ENCODE measurements at places on chromosomes 4 and X.

- peaks cover under 1% of the 10 kb centered on the region for H3K4me1 ChIP-seq
- no peaks in the 10 kb centered on the region for H3K36me3 ChIP-seq
- no peak for DNase-seq
- H3K27me3 ChIP-seq = no peaks in the 10 kb centered on the region
Measured at GRCh38 chr4:1177274-1178141, 5.1 kb upstream of the SPON2 start.

GRCh38 chr4:76233967-76234678 lies 17.4 kb upstream of the FAM47E start:
- H3K27me3 ChIP-seq = peaks cover 11% of the 10 kb centered on the region
- H3K27ac ChIP-seq = no peak overlapping the region
- DNase-seq = no peak
- no peak overlapping the region for H3K4me3 ChIP-seq
- no peaks in the 10 kb centered on the region for H3K4me1 ChIP-seq
- no peaks in the 10 kb centered on the region for H3K36me3 ChIP-seq

DNA sequence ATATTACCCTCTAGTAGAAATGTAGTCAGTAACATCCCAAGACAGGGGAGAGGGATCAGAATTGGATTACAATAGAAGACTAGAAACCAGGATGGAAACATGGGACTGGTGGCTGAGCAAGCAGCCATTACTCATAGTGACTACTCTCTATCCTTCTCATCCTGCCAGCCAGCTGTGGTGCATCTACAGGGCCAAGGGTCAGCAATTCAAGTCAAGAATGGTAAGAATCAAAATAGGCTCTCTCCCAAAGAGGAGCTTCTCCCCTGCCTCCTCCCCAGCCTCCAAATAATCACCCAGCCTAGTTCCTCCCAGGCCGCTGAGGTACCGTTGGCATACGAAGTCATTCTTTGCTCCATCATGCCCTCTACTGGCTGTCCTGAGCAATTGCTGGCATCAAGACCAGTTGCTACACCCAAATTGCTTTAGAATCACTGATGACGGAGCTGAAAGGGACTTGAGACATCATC lies 19.4 kb downstream of the AWAT2 start:
- H3K27me3 ChIP-seq = no peaks in the 10 kb centered on the region
- no peaks in the 10 kb centered on the region for H3K36me3 ChIP-seq
- peak; percentile 64 for DNase-seq
- no peaks in the 10 kb centered on the region for H3K4me1 ChIP-seq
- H3K27ac ChIP-seq = no peak overlapping the region

- no peak overlapping the region for H3K27ac ChIP-seq
- H3K4me3 ChIP-seq = no peak overlapping the region
- no peak for DNase-seq
- no peaks in the 10 kb centered on the region for H3K27me3 ChIP-seq
- H3K4me1 ChIP-seq = no peaks in the 10 kb centered on the region
- peaks cover 42% of the 10 kb centered on the region for H3K36me3 ChIP-seq
Measured at GRCh38 chr4:17493619-17494018, 18.3 kb downstream of the QDPR start.

Data from CD4-positive, CD25-positive, alpha-beta regulatory T cell (primary cell).